Activated T-helper 2 cell treated with anti-CD3 and anti-CD28 coated beads, Interferon-gamma antibody, Interleukin-2, Interleukin-4, amounts not matched to agents 10 μg/mL and 5 μg/mL and 100 μg/mL, durations not matched to agents 14 hours and 24 hours and 36 hours (primary cell): ENCODE measurements at places on chromosomes 4 and X. TPM values are rescaled to one million over a fixed set of nuclear protein-coding genes. Genes with fewer than 3 reads are reported as not detected.

RHOXF2B gene
- not detected in 2 replicates for total RNA-seq

NLGN4X gene
- 0.09 and 0.18 TPM in 2 replicates for total RNA-seq

EOLA2 gene
- total RNA-seq: 45.1 and 45.2 TPM in 2 replicates

SPANXA1 gene
- total RNA-seq: not detected in 2 replicates

GRCh38 chr4:107120661-107121060, 84.5 kb upstream of the DKK2 start:
- DNase-seq: no peak

DNA sequence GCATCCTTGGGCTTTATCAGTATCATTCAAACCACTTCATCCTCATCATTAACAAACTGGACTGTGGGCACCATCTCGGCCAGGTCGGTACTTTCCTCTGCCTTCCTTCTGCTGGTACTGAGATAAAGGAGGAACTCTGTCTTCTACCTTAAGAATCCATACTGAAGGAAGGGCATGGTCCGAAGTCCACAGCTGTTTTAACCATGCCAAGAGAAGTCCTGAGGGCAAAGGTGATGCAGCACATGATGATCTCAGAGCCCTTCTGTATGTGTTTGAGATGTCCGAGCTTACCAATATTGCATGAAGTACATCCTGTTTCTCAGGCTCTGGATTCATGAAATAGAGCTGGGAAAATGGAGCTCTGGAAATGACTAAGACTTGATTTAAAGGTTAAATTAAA, 125.5 kb upstream of the STS start:
- DNase-seq: no peak

- DNase-seq: no peak
Observed at GRCh38 chr4:54908763-54909162, 216.6 kb downstream of the KDR start.

DNA sequence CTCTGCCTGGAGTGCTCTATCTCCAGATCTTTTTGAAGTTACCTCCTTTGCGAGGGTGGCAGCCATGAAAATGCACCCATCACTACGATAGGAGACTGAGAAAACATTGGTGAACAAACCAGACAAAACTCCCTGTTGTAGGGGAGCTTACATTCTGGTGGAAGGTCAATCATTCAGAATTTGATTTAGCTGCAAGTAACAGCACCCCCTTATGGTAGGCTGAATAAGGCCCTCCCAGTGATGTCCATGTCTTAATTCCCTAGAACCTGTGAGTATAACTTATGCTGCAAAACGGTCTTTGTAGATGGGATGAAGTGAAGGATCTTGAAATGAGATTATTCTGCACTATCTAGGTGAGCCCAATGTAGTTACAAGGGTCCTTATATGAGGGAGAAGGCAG, 5.6 kb upstream of the TEC start:
- no peak for DNase-seq

- no peak for DNase-seq
Observed at GRCh38 chr4:131248314-131248713, 1900.8 kb upstream of the PCDH10 start.

- no peak for DNase-seq
Observed at GRCh38 chrX:107700317-107700774, 72.0 kb downstream of the PRPS1 start.

DNA sequence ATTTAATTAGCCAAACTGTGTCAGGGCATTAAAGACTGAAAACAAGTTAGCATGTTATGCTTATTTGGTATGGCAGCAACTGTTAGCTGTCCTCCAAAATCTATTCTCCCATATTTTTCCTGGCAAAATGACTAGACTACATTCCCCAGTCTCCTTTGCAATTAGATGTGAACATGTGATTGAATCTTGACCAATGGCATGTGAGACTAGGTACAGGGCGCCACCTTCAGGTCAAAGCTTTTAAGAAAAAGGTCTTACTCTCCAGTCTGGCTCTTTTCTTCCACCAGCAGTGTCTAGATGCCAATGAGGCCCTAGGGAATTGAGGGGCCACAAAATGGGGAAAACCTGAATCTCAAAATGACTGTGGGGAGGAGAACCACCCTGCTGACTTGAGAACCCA, 408.2 kb downstream of the SMARCA1 start:
- no peak for DNase-seq
